Erythroblast (primary cell): ENCODE measurements at places on chromosomes 7 and 10.
A peak's percentile ranks its signal among the peaks of the same experiment; 100 is the strongest.

GRCh38 chr10:84946904-84947303, 618.5 kb downstream of the CCSER2 start:
- DNase-seq = no peak

DNA sequence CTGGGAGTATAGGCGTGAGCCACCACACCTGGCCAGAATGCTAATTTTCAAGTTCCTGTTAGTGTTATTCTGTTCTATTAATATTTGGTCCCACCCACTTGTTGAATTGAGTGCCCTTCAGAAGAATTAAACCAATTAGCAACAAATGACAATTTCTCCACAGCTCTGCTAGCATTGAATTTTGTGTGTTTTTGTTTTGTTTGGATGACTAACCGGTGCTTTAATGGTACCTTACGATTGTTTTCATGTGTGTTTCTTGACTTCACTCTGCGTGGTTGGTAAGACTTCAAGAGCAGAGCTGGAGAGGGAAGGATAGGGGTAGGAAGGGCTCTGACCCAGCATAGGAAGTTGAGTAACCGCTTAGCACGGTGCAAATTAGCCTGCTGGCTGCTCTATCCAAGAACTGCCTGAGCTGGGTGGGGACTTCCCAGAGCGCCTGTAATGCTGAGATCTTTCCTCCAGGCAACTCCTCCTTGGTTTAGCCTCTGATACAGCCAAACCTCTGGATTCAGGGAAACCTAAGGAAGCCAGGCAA, 4.6 kb downstream of the ARPC1B start:
- DNase-seq = peak; percentile 57

- no peak for DNase-seq
These were observed 4.9 kb downstream of the HKDC1 start for GRCh38 chr10:69224862-69225657.

DNA sequence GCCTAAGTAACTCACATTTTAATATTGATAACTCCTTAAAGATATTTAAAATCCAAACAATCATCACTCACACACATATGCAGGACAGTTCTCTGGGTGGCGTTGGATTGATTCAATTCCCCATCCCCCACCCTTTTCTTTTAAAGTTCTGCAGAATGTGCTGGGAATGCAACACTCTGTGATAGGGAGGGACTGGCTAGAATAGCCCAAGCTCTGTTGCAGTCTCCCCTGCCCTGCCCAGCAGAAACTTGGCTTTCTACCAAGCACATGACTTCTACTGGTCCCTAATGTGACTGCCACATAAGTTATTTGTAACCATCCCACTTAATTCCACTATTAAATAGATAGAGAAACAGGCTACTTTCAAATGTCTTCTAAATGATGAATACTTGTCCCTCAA, 55.2 kb downstream of the TWIST1 start:
- no peak for DNase-seq

DNA sequence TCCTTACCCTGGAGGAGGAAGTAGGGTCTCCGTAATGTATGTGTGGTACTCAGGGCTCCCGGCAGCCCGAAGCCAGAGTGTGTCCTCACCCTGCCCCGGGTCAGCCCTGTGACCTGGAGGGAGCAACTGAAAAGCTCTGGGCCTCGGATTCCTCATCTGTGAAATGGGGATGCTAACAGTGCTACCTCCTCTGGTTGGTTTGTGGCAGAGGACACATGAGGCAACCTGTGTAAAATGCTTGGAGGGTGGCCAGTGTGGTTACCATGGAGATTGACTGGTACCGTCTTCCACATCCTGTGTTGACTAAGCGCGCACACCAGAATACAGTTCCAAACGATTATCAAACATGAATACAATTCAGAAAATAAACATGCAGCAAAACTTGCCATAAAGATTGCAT, 163.8 kb upstream of the KLF6 start:
- DNase-seq = peak; percentile 9

DNA sequence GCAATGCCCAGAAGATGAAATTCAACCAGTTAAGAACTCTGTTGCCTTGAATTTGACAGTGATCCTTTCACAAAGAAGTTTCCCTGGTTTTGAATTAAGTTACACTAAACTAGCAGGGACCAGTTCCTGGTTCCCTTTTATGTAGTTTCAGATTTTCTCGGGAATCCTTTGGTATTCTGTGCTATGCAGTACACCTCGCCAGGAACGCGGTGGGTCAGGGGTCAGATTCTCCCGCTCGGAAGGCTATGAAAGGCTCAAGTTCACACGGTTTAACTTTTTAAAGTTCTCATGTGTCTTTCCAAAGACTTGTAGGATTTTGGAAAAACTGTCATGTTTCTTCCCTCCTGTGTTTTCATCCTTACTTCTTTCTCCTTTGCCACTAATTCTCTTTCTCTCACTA, 104.7 kb upstream of the PRR15 start:
- no peak for DNase-seq

GRCh38 chr7:90172624-90173023, 18.4 kb downstream of the STEAP1 start:
- DNase-seq = no peak

GRCh38 chr10:124474514-124475070, 13.0 kb downstream of the LHPP start:
- no peak for DNase-seq

DNA sequence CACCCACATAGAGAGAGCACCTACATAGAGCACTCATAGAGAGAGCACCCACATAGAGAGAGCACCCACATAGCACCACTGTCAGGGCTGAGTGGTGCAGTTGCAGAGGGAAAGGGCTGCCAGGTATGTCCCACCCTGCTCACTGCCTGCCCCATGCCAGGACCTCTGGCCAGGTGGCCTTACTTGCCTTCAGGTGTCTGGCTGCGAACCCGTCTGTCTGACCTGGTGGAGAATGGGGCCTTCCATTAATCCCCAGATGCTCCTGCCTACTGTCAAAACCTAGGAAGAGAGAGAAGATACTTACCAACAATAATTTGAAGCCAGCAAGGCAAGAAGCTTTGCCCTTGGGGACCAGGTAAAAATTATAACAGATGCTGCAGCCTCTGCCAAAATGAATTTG, 51.1 kb downstream of the INSIG1 start:
- no peak for DNase-seq

DNA sequence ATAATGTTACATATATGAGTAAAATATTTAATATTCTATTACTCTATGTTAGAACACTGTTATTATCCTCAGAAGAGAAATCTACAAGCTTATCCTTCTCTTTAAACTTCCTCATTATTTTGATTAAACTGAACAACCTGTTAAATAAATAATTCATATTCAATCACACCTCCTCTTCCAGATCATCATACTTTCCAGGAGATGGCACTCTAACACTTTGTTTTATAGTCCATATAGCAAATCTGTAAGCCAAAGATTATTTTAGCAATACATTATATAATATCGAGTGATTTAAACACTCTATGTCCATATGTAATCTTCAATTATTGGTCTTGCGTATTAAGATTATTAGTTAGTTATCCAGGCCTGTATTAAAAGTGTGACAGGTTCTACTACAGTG, 694.1 kb downstream of the ANKRD7 start:
- DNase-seq = peak; percentile 3

GRCh38 chr7:158428837-158429753, 158.5 kb downstream of the PTPRN2 start:
- no peak for DNase-seq

- no peak for DNase-seq
These were observed 29.6 kb downstream of the MKI67 start for GRCh38 chr10:128096486-128097199.

DNA sequence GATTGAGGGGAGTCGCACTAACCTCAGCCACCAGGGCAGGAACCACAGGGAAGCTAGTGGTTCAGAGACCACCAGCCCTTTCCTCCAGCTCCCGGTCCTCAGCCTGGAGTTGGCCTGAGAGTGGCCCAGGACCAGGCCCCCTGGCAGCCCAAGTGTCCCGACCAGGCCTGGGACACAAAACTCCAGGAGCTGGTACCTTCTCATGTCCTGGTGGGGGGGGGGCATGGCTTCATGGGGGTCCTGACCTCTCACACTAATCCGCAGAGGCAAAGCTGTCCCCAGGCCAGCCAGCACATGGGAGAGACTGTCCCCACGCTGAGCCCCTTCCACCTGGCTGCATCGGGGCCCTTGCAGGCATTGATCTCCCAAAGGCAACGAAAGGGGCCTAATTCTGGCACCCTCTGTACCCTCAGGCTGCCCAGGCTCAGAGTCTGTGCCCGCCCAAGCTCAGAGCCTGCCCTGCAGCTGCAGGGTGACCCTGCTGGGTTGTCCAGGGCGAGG, 28.2 kb downstream of the GPRIN2 start:
- DNase-seq = no peak

DNA sequence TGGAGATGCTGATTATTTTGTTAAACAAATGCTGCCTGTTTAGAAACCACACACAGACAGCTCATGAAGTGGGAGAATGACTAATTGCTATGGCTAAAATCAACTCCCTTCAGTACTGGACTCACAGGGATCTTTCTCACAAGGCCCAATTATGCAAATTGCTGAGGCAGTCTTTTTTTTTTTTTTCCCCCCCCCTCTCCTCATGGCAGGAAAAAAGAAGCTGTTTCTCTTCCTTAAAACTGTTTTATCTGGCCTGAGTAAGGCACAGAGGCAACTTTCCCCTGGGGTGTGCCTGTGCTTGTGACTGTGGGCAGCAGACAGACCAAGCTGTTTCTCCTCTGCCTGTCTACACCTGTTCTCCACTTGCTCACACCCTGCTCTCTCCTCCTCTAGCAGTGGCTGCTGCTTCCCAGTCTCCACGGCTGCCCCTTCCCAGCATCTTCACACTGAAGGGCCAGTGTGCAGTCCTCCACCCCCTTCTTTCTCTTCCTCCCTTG, 65.4 kb upstream of the STEAP1B start:
- no peak for DNase-seq

- DNase-seq = peak; percentile 7
These were observed 44.5 kb upstream of the AGR3 start for GRCh38 chr7:16926283-16926682.

DNA sequence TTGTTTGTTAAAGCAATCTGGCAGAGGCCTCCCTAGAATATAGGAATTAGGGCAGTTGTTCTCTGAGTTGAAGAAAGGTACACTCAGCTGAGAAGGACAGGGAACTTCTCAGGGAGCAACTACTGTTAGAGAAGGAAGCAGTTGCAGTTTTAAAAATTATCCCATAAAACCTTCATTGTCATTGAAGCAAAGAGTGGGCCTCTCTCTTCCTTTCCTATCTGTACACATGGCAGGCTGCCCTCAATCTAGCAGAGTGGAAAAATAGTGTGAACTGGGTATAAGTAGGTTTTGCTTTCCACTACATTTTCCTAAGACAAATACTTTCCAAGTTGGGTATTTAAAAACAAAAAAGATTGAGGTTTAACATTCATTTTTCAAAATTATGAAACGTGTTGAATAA, 236.7 kb upstream of the KLF14 start:
- DNase-seq = no peak

- peak; percentile 59 for DNase-seq
These were observed 580 bp downstream of the ZNF775 start for GRCh38 chr7:150379441-150380379.

DNA sequence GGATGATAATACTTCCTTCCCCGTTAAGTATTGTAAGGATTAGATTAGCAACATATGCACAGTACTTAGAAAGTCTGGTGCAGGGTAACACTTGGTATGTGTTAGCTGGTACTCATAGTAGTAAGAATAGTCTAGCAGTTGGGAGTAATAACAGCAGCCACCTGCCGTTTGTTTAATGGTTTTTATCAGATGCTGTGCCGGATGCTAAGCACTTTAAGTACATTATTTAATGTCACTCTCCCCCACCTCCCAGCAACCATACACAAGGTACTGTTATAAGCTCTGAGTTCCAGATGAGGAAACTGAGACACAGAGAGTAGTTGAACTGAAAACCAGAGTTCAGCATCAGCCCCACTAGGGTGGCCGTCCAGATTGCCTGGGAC, 60.1 kb downstream of the ZMIZ1 start:
- no peak for DNase-seq

GRCh38 chr10:59971915-59972314, 65.6 kb upstream of the CCDC6 start:
- no peak for DNase-seq

DNA sequence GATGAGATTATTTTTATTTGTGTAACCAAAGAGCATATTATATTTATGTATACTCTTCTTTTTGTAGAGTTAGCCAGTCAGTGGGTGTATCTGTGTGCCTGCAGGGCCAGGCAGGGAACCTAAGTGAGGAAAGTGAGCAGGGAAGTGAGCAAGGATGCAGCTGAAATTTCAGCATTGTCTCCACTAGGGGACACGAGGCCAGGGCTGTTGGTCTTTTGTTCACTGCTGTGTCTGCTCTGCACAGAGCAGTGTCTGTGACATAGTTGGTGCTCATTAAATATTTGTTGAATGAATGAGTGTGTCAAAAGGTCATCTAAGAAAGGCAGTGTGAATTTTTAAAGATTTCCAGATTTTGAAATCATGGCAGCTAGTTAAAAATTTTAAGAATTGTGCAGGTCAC, 51.8 kb downstream of the SUGCT start:
- DNase-seq = no peak

GRCh38 chr7:77918676-77919075, 120.1 kb downstream of the PHTF2 start:
- DNase-seq = no peak

GRCh38 chr7:11458736-11459483, 373.1 kb downstream of the THSD7A start:
- DNase-seq = no peak

DNA sequence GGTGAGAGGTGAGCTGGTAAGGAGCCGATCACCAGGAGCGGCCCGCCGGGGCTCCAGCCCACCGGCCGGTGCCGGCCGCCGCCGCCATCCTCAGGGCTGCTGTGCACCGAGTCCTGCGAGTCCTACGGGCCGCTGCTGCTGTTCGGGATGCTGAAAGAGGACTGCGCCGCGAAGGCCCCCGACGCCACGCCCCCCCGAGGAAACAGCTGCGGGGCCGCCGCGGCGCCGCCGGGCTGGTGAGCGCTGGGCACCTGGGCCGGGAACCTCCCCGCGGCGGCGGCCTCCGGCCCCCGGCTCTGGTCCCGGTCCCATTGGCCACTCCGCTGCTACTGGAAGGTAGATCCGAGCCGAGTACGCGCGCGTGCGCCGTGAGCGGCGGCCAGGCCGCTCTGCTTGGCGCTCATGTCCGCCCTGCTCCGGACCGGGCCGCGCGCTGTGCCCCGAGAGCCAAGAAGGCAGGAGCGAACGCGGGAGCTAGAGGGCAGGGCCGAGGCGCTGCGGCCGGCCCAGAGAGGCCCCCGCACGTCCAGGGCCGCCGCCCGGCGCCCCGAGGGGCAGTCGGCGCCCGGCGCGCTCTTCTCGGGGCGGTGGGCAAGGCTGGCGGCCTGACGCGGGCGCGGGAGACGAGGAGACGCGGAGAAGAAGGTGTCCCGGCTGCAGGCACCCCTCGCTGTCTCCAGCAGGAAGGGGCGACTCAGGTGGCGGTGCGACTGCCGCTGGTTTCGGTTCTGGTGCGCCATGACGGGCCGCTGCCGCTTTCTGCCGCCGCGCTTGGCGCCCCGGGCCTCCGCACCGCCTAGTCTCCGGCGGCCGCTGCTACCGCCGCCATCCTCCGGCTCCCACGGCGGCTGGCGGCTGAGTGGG, 121.3 kb upstream of the WIPF3 start:
- DNase-seq = peak; percentile 82

GRCh38 chr7:132286836-132287235, 289.4 kb downstream of the PLXNA4 start:
- no peak for DNase-seq

GRCh38 chr7:38448584-38449234, 175.3 kb upstream of the TARP start:
- DNase-seq = no peak
